ENCODE measurements at places on chromosomes 3 and 15. TPM values are rescaled to one million over a fixed set of nuclear protein-coding genes. Genes with fewer than 3 reads are reported as not detected.

The TICRR gene
- 22.9 TPM for total RNA-seq

The CNOT10 gene
- total RNA-seq = 91.7 TPM

The EFHB gene
- 1.5 TPM for total RNA-seq

The CSPG4 gene
- 0.07 TPM for total RNA-seq

The CAPN7 gene
- total RNA-seq = 42.7 TPM

The CCR1 gene
- total RNA-seq = not detected

The DLEC1 gene
- 0.02 TPM for total RNA-seq

The BNC1 gene
- total RNA-seq = not detected

The GMNC gene
- not detected for total RNA-seq

DNA sequence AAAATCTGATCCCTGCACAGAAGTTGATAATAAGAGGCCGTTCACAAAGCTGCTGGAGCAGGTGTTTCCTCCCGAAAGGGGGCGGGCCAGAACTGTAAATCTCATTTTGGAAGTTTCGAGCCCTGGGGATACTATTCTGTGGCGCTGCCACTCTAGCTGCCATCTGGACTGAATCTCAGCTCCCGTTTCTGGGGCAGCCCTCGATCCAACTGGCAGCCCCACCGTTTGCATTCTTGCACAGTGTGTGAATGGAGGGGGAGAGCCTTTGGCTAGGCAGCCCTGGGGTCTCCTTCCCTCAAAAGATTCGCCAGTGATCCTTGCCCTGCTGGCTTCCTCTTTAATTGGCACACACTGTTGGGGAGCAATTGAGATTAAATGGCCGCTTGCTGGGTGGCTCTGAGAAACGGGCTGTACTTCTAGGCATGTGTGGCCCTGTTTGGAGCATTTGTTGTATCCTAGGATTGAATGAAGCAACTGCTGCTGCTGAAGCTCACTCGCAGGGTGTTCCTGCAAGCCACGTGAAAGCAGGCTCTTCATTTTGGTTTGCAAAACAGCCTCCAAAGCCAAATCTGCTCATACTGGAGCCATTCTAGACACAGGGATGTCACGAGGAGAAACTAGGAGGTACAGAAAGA lies 57.2 kb upstream of the TOPAZ1 start:
- DNase-seq = no peak

- no peak for DNase-seq
These were observed 86.6 kb upstream of the NEO1 start for GRCh38 chr15:72965671-72966070.

GRCh38 chr3:190076136-190076535 lies 44.6 kb downstream of the P3H2 start:
- no peak for DNase-seq

DNA sequence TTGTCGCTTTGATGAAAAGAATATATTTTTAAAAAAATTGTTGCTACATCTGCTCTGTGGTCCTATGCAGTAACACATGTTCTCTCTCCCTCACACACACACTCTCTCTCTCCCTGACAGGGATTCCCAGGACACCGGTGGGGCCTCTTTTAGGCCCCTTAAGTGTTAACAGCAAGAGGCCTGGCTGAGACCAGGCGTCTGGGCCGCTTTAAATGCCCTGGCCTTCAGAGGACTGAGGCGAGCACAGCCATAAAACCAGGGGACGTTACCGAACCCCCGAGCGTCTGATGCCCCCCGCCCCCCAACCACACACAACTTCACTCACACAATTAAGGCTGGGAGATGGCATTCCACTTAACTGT lies 1.7 kb downstream of the BNC1 start:
- DNase-seq = no peak

DNA sequence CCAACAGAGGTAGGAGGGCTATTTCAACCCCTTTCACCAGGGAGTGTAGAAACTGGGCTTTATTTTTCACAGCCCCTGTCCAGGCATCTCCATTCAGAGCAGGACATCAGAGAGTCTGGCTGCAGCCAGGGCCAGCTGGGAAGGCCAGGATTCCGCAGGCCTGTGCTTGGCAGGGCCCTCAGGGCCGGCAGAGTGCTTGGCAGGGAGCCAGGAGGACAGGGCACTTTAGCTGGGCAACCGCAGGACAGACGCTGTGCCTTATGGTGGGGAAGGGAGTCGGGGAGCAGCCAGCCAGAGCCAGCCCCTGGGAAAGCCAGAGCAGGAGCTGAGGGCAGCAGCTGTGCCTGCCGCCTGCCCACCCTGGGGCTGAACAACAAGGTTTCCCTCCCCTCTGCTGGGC lies 34.5 kb upstream of the IQCF6 start:
- no peak for DNase-seq

DNA sequence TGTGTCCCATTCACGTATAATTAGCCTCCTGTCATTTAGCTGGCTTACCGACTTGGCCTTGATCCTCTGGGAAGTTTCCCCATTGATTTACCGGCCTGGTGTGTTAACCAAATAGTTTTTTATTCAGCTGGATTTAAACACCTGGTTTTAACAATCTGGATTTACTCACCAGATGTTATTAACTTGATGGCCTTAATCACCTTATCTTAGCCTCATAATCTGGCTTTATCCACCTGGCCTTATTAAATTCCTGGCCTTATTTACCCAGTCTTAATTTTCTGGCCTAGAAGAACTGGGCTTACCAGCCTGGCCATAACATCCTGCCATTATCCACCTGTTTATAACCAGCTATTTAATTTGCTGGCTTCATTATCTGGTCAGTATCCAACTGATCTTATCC lies 89.9 kb downstream of the IL12A start:
- DNase-seq = no peak

DNA sequence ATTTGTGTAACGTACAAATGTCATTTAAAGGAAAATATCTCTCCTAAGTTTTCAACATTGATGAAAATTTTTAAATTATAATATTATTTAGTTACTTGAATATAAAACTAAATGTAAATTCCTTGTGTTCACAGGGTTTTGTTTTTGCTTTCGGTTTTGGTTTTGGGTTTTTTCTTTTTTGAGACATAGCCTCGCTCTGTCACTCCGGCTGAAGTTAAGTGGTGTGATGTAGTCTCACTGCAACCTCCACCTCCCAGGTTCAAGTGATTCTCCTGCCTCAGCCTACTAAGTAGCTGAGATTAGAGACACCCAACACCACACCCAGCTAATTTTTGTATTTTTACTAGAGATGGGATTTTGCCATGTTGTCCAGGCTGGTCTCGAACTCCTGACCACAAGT lies 79.3 kb upstream of the TCF12 start:
- no peak for DNase-seq

GRCh38 chr3:32316319-32316718 lies 75.3 kb upstream of the CMTM7 start:
- DNase-seq = no peak

- DNase-seq = no peak
These were observed 83.1 kb downstream of the CACNA1D start for GRCh38 chr3:53577506-53577905.

- DNase-seq = no peak
These were observed at the start of gene ISLR2 for GRCh38 chr15:74130155-74130848. Gene ISLR2 (plus strand): TSS chr15:74130586. CDS start chr15:74132755, 2,169 bp downstream.

- no peak for DNase-seq
These were observed 23.0 kb downstream of the PAQR9 start for GRCh38 chr3:142940472-142940871.

- DNase-seq = no peak
These were observed 3.1 kb downstream of the MELTF start for GRCh38 chr3:197026481-197026866.

GRCh38 chr15:63188247-63188925 lies 1.0 kb upstream of the RAB8B start:
- no peak for DNase-seq
